ENCODE measurements at places on chromosomes 7 and 10.

DNA sequence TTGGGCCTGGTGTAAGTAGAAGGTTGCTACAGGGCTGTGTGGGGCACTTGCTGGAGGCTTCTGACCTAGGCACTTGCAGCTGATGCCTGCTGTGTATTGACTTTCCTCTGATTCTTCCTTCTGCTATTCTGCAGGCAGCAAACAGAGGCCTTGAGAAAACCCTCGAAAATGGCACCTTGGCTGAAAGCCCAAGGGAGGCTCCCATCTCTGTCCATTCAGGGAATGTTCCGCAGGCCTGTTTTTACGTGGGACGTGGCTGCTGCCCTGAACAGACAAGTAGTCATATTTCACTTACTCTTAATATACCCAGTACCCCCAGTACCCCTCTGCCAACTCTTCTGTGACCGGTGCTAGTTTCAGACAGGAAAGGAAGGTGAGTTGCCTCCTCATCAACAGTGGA lies 664.7 kb downstream of the INHBA start:
- no peak for DNase-seq

GRCh38 chr7:38410056-38410455 lies 136.6 kb upstream of the TARP start:
- DNase-seq, result no peak

DNA sequence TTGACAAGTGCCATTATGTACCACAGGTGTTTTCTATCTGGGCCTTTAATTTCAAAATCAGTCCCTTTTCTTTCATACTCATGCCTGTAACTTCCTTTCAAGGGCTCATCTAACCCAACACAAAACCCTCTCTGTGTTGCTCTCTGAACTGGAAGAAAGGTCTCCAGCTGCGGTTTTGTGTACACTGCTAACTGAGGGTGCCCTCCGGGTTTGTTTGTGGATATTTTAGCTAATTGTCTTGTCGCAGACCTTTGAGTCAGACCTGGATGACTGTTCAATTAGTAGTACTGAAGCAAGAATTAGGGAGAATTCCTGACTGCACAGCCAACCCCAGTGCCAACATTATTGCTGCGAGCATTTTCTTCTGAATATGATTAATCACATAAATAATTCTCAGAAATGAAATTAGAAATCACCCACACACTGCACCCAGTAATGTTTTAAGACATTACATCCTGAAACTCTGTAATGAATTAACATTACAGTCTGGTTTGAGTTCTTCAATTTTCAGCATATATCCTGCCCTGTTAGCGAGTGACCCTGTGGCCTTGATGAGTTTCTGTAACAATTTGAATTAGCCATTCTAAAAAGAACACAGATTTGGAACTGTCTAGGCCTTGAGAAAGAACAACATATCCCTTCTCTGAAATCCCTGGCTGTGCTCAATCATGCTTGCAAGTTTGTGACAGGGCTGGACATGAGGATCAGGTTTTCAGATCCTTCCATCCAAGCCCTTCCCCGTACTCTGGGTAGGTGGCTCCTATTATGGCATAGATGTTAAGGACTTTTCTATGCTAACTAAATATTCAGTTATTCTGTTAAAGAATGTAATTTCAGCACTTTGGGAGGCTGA lies 460.1 kb downstream of the PLXDC2 start:
- DNase-seq, result peak; percentile 93

- DNase-seq, result peak; percentile 86
Measured at GRCh38 chr7:155166673-155167370, 96.7 kb downstream of the HTR5A start.

DNA sequence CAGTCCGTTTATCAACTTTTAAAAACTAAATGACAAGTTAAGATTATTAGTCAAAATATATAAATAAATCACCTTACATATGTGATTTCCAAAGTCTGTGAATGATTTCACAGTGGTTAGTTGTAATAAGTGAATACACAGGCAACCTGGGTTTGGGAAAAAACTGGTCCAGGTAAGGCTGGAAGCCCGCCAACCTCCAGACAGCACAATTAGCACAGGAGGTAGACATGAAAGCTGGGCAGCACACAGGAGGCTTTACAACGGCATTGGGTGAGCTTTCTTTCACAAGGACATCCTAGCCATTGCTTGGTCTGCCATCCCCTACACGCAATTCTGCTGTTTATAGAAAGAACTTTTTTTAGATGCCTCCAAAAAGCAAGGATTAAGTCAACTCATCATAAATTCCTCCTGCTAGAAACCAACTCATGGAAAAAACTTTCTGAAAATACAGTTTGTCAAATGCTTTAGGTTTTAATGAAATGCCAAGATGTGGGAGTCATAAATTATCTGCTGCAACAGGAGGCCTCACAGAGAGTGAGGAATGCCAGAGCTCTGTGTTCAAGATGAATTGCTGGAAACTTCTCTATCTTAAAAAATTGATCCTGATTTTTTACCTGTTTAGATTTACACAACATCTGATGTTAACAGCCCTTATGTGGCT lies 346.8 kb upstream of the NFE2L3 start:
- no peak for DNase-seq

DNA sequence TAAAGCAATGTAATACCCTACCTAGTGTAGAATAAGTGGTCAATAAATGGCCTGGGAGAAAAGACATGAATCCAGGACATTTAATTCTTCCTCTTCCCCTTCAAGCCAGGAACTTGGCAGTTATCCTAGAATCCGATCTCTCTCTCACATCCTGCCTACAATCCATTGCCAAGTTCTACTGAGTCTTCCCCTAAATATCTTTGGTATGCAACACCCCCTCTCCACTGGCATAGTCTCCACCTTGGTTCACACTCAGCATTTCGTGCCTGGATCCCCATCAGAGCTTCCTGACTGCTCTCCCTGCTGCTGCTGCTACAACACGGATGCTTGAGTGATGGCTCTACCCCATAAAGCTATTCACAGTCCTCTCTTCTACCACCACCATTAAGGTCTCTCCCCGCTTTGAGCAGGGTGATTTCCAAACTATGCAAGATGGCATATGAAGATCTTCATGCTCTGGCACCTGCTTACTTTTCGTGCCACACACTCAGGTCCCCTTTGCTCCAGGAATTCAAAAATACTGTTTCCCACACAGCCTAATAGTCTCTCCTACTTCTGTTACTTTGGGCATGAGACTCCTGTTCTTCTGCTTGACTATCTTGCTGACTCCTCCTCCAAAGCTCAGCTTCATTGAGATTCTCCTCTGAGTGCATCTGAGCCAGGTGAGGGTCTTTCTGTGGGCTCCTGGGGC lies 4.8 kb downstream of the ANK3 start:
- no peak for DNase-seq

DNA sequence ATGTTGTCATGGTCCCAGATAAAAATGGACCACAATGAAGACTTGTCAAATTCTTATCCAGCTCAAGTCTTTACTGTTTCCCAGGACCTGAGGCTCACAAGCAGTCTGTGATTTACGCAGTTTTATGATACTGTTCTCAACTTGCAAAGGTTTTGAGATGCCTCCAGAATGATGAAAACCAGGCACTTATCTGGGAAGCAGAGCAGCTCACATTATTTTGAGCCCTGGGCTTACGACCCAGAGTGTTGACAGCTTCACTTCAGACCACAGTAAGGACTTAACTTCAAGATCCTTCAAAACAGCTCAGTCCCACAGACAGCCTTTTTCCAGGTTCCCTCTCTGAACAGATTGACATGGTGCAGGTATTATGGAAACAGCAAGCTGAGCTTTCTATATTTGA lies 236.1 kb downstream of the RNLS start:
- DNase-seq, result peak; percentile 85

DNA sequence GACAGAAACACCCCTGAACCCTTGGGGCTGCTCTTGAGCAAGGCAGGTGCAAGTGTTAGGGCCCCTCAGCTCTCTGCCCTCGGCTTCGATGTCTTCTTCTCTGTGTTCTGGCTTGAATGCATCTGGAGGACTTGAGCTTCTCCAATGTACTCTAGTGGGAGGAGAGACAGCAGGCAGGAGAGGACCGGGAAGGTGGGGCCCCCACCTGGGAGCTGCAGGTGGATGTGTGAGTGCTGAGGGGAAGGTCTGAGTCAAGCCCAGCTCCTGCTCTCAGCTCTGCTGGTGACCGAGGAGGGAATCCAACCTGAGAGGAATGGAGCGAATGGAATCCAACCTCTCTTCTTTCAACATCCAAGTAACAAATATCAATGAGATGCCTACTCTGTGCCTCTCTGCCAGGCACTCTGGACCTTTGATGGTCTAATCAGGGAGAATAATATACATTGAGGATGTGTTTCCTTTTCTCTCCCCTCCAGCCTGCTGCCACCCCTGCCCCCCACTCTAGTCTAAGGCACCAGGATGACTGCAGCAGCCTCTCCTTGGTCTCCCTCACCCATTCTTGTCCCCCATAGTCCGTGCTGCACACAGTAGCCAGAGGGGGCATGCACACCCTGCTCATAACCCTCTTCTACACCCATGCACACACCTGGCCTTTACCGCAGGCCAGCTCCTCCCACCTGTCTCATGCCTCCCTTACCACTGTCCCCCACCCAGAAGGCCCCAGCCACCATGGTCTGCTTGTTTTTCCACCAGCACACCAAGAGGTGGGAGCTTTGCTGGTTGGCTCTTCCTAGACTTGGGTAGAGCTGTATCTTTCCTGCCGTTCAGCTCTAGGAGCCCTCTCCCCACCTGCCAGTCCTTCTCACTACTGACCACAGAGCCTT lies 13.6 kb downstream of the TBATA start:
- peak; percentile 43 for DNase-seq

DNA sequence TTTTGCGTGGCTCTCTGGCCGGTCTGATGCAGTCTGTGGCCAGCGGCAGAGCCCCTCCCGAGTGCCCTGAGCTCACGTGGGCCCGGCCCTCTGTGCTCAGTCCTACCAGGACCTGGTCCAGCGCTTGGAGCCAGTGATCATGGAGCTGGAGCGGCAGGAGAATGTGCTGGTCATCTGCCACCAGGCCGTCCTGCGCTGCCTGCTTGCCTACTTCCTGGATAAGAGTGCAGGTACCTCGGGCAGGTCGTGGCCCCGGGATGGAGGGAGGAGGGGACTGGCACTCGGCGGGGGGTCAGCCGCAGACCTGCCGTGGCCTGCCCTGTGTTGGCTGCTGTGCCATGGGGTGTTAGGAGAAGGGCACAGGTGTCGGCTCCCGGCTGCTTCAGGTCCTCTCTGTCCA lies 20.0 kb downstream of the PFKFB3 start:
- no peak for DNase-seq

GRCh38 chr10:116263870-116264655 lies 8.9 kb downstream of the GFRA1 start:
- peak; percentile 65 for DNase-seq

- DNase-seq, result peak; percentile 42
Measured at GRCh38 chr10:92822060-92822634, 26.2 kb upstream of the EXOC6 start.

- DNase-seq, result no peak
Measured at GRCh38 chr10:119159332-119159731, 6.2 kb downstream of the SFXN4 start.

GRCh38 chr10:70678757-70679489 lies 6.6 kb downstream of the ADAMTS14 start:
- peak; percentile 72 for DNase-seq

DNA sequence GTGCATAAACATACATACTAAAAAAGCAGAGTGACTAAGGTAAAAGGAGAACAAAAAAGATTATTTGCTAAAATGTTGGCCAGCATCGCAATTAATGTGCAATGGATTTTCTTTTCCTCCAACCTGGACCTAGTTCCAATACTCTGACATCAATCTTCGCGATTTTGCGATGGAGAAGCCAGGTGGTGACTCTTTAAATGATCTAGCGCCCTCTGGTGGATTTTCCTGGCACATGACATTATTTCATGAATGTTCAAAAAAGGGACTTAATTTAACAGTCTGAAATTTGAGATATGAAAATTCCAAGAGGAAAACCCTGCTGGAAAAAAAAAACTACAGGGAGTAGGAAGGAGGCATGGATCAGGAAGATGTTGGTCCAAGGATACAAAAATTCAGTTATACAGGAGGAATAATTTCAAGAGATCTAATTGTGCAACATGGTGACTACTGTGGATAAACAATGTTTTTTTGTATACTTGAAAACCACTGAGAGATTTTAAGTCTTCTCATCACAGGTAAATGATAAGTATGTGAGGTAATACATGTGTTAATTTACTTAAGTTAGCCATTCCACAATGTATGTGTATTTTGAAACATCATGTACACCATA lies 4.3 kb upstream of the KCNMA1 start:
- peak; percentile 69 for DNase-seq

- DNase-seq, result peak; percentile 11
Measured at GRCh38 chr7:467393-467828, 52.2 kb downstream of the PDGFA start.

GRCh38 chr10:59833810-59834209 lies 72.5 kb downstream of the CCDC6 start:
- DNase-seq, result no peak

DNA sequence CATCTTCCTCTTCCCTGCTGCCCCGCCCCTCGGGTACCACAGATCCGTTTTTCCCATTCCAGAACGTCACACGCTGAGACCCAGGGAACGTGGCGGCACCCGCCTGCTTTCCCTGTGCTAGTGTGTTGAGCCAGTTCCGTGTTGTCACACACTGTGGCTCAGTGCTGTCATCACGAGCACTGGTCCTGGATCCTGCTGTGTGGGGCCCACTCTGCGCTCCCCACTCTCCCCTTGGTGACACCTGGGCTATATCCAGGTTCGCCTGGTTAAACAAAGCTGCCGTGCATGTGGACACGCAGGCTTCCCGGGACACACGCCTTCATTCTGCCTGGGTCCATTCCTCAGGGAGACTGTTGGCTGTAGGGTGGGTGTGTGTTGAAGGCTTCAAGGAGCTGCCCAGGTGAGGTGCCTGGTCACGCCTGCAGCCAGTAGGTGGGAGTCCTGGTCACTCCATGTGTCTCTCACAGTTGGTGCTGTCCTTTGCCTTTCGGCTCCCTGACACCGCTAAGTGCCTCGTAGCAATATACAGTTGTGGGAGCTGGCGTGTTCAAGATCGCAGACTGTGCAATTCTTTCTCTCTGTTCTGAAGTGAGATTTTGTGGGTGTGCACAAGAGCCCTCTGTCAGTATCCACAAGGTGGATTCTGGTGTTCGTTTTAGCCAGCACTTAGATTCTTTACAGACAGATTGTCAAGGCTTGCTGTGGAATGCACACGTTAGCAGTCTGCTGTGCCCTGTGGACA lies 88.6 kb downstream of the INPP5A start:
- peak; percentile 54 for DNase-seq

DNA sequence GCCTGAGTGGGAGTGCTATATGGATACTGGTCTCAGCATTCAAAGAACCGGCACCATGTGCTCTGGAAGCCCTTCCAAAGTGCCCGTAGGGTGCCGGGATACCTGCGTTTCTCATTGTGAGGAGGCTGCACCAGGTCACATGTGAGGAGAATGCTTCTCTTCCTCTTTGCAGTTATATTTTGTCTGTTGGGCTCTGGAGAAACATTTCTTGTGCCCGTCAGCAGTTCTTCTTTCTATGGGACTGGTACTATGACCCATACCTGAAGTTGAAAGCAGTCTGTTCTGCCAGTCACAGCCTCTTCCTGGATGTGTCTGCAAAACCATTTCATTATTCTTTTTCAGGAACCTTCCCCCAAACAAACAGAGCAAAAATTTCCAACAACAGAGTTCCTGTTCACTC lies 465.0 kb downstream of the SUGCT start:
- DNase-seq, result no peak

GRCh38 chr7:45180084-45180986 lies 22.7 kb downstream of the RAMP3 start:
- DNase-seq, result peak; percentile 23

All from islet precursor cell (in vitro differentiated cells).